ENCODE measurements at places on chromosomes 3 and 15.

- no peak for DNase-seq
These were observed 51.0 kb upstream of the EIF1B start for GRCh38 chr3:40258555-40258954.

DNA sequence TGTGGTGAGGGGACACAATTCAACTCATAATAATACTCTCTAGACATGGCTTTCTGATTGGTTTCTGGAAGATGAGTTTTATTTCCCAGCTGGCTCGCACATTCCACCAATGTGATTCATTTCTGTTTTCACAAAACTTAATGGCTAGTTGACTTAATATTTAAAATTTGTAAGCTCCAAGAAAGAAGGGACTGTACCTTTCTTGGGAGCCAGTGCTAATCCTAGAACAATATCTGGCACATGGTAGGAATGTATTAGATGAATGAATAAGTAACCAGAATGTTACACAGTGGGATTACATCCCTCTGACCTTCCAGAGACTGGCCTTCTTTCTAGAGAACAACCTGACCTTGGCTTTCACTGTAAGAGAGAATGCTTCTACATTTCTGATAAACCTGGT is 262.8 kb downstream of the RORA start:
- DNase-seq: no peak

GRCh38 chr3:187039100-187039722 is 100.1 kb downstream of the RPL39L start:
- no peak for DNase-seq

GRCh38 chr15:42157981-42158765 is 1.7 kb upstream of the PLA2G4F start:
- no peak for DNase-seq

DNA sequence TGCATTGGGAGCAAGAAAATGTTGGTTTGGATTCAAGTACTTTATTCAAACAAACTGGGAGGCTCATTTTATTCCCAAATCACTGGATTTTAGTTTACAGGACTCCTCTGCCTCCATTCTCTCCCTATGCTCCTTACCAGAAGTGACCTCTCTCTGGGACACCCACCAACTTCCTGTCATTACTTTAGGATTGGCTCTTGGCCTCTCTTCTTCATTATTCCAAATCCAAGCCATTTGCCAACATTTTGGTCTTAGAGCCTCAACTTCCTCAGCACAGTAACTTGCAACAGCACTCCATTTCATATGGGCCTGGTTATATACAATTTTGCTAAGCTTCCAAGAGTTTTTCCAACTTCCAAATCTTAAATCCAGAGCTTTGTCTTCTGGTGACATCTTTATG is 432.1 kb downstream of the NR2F2 start:
- DNase-seq: no peak

GRCh38 chr3:49634736-49635135 is 39.4 kb upstream of the APEH start:
- DNase-seq: no peak

- no peak for DNase-seq
These were observed 38.5 kb downstream of the TAMM41 start for GRCh38 chr3:11808231-11808630.

DNA sequence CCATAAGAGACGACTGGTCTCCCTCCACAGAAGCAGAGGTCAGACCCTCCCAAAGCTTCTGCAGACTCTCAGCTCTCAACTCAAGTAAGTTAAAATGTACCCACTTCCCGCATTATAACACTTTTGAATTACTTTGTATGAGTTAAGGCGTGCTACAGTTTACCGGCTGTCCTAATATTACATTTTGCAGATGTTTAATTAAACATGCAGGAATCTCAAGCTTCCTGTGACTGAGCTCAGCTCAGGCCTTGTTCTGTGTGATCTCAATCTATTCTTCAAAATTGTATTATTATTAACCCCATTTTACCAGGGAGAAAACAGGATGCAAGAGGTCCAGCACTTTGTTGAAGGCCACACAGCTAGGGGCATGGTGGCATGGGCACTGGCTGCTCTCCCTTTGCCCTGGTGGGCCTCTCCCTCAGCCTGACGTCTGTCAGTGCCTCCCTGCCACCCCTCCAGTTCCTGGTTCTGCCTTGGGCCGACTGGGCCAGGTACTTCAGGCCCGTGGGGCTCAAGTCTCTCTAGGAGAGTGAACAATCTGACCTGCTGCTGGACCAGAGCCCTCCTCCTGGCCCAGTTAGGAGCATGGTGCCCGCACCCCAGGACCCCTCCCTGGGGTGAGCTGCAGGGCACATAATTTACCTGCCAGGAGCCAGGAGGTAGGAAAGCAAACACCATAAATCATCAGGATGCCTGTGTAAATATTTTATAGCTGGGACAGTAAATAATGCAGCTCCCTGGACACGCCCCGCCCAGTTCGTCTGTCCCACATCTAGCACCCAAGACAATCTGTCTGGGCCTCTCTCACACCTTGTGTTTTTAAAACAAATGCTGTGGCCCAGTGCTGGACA is 14.9 kb upstream of the RFT1 start:
- DNase-seq: no peak
